ENCODE measurements at places on chromosomes 7 and 10.

- DNase-seq, result no peak
Observed at GRCh38 chr10:52632591-52632990, 140.0 kb downstream of the MBL2 start.

- DNase-seq, result no peak
Observed at GRCh38 chr10:74624501-74624900, 201.9 kb upstream of the KAT6B start.

DNA sequence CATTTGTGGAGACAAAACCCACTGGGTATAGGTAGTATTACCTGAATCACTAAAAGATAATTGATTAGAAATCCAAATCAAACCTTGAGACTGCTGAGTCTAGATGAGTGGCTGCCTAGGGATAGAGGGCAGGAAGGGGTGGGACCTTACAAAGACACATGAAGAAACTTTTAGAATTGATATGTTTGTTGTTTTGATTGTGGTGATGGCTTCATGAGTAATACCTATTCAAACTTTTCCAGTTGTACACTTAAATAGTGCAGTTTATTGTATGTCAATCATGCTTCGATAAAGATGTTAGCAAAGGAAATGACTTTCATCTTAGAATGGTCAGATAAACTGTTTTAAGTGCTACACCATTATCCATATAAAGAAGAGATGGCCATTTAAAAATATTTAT is 188.7 kb upstream of the KAT6B start:
- no peak for DNase-seq

DNA sequence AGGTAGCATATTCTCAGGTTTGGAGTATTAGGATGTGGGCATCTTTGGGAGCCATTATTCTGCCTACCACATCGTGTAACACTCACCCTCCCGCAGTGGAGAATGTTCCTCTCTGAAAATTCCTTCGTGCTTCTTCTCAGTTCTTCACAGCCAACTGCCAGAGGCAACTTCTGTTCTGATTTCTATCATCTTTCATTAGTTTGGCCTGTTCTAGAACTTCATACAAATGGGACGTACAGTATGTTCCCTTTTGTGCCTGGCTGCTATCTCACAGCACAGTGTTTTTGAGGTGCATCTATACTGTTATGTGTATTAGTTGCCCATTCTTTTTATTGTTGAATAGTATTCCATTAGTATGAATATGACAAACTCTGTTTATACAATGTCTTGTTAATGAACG is 8.9 kb upstream of the SLC26A3 start:
- no peak for DNase-seq

DNA sequence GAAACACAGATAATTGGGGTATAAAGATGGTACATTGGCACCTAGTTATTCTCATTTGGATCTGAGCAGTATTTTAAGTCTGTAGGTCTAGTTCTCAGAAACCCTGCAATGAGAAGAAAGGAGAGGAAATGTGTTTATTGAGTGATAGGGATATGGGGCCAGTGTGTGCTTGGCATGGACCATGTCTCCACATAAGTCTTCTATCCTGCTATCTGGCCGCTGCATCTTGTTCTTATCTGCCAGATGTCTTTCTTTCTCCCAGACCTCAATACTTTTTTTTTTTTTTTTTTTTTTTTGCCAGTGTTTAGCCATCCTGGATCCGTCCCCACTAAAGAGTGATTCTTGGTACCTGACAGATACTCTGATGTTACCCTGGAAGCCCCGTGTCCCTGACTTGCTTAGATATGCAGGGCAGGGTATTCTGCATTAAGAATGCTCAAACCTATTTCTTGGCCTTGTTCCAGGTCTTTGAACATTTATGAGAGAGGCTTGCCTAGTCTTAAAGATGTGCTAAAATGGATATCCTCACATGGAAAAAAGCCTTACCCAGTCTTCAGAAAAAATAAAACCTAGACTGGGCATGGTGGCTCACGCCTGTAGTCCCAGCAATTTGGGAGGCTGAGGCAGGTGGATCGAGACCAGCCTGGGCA is 10.0 kb downstream of the MTURN start:
- peak; percentile 46 for DNase-seq

DNA sequence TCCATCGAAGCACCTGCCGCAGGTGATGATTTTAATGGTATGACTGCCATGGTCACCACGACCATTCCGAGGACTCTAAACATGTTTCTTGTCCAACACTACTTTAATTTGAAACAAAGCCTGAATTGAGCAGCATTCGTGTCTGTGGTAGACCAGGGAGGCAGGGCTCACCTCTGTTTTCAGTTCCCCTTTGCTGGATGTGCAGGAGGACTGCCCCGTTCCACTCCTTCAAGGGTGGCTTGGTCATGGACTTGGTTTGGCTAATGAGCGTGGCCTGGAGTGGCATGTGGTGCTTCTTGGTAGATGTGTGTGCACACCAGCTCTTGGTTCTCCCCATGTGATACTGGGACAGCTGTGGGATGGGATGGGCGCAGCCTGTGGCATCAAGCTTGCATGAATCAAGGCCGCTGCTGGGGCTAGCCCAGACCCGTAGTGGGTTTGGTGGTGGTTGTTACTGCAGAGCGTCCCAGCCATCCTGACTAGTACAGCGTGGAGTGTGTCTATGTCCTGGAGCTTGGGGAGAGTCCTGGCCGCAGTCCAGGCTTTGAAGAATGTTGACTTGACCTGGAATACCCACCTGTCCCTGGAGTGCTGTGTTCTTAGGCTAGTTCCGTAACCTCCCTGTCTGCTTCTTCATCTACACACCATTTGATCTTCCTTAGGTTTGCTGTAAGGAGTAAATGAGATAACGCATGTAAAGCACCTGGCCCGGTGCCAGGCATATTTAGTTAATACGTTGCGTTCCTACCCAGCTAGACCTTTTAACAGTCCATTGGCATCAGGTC is 34.8 kb downstream of the MGMT start:
- peak; percentile 22 for DNase-seq

- DNase-seq, result no peak
Observed at GRCh38 chr7:112272921-112273561, 66.5 kb downstream of the ZNF277 start.

DNA sequence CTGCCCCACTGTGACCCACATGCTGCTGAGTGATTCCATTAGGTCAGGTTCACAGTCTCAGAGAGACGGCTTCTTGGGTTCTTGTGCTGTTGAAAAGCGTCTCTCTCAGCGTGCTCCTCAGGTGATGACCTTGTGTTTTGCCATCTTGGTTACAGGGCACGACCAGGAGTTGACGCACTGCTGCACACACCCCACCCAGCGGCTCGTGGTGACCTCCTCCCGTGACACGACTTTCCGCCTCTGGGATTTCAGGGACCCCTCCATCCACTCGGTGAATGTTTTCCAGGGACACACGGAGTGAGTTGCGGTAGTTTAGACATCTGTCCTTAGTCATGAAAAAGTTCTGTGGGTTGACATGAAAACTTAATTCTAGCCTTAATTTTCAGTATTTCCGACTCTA is 48.8 kb downstream of the WDR37 start:
- DNase-seq, result no peak
